ENCODE measurements at places on chromosomes 4 and X. TPM values are rescaled to one million over a fixed set of nuclear protein-coding genes. Genes with fewer than 3 reads are reported as not detected.

RPS6KA6 gene
- total RNA-seq, result 16.8 TPM

EOLA2 gene
- total RNA-seq, result 23.2 TPM

DUX4 gene
- not detected for total RNA-seq

EREG gene
- 5.2 TPM for total RNA-seq

AIFM1 gene
- 13.5 TPM for total RNA-seq

MTMR8 gene
- total RNA-seq, result 0.43 TPM

NEXMIF gene
- total RNA-seq, result not detected

All from fibroblast of villous mesenchyme (primary cell).